ENCODE measurements at places on chromosomes 5 and 9. TPM values are rescaled to one million over a fixed set of nuclear protein-coding genes. Genes with fewer than 3 reads are reported as not detected.

GRCh38 chr9:116662646-116663310 is 24.3 kb upstream of the TRIM32 start:
- DNase-seq, result no peak
- no peak overlapping the region for H3K4me3 ChIP-seq
- H3K36me3 ChIP-seq, result no peaks in the 10 kb centered on the region
- H3K27ac ChIP-seq, result peak overlapping the region; percentile 74
- no peaks in the 10 kb centered on the region for H3K27me3 ChIP-seq
- H3K4me1 ChIP-seq, result no peaks in the 10 kb centered on the region

Gene TIFAB
- not detected for total RNA-seq

- no peak overlapping the region for H3K27ac ChIP-seq
- H3K4me3 ChIP-seq, result no peak overlapping the region
- no peaks in the 10 kb centered on the region for H3K36me3 ChIP-seq
- H3K4me1 ChIP-seq, result no peaks in the 10 kb centered on the region
- no peaks in the 10 kb centered on the region for H3K27me3 ChIP-seq
Observed at GRCh38 chr9:70789086-70789485, 332.3 kb downstream of the TRPM3 start.

DNA sequence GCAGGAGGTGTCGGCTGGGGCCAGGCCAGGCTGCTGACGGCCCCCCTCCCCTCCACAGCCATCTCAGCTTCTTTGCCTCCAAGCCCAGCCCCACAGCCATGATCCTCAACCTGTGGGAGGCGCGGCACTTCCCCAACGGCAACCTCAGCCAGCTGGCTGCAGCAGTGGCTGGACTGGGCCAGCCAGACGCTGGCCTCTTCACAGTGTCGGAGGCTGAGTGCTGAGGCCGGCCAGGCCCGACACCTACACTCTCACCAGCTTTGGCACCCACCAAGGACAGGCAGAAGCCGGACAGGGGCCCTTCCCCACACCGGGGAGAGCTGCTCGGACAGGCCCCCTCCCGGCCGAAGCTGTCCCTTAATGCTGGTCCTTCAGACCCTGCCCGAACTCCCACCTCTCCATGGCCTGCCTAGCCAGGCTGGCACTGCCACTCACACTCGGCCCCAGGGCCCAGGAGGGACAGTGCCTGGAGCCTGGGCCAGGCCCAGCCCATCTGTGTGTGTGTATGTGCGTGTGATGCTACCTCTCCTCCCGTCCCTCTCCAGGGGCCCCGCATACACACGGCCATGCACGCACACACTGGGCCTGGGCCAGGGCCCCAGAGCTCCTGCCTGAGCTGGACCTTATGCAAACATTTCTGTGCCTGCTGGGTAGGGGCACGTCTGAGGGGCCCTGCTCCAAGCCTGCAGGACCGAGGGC is 19.3 kb downstream of the HK3 start:
- H3K27me3 ChIP-seq, result no peaks in the 10 kb centered on the region
- H3K27ac ChIP-seq, result no peak overlapping the region

Gene ZMAT2
- total RNA-seq, result 36.1 TPM

DNA sequence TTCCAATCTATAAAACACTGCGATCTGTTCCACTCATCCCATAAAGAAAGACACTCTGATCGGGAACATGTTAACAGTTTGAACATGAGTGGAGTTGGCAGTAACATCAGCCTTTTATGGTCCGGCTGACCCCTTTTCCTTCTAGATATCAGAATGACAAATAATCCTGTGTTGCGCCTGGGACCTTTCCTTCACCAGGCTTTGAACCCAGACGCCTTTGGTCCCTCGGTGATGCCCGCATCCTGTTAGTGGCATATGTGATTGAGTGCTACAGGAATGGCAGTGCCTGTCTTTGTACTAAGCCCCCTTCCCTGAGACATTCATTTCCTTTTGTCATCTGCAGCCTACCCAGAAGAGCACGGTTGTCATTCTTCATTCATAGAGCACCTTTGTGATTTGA is 209.0 kb downstream of the PCSK5 start:
- H3K4me1 ChIP-seq, result no peaks in the 10 kb centered on the region
- H3K36me3 ChIP-seq, result peaks cover 4% of the 10 kb centered on the region
- H3K4me3 ChIP-seq, result no peak overlapping the region
- no peak for DNase-seq
- H3K27me3 ChIP-seq, result no peaks in the 10 kb centered on the region
- no peak overlapping the region for H3K27ac ChIP-seq

Gene SPINK5
- not detected for total RNA-seq

GRCh38 chr5:44713446-44713845 is 95.3 kb upstream of the MRPS30 start:
- H3K27me3 ChIP-seq, result no peaks in the 10 kb centered on the region
- H3K36me3 ChIP-seq, result no peaks in the 10 kb centered on the region
- no peak overlapping the region for H3K4me3 ChIP-seq
- no peak overlapping the region for H3K27ac ChIP-seq
- no peaks in the 10 kb centered on the region for H3K4me1 ChIP-seq

- H3K27me3 ChIP-seq, result no peaks in the 10 kb centered on the region
- H3K4me3 ChIP-seq, result no peak overlapping the region
- no peak for DNase-seq
- peaks cover 55% of the 10 kb centered on the region for H3K4me1 ChIP-seq
Observed at GRCh38 chr5:132471944-132472343, 18.6 kb downstream of the IRF1 start.

GRCh38 chr5:68345171-68345570 is 129.6 kb downstream of the PIK3R1 start:
- no peak overlapping the region for H3K4me3 ChIP-seq
- H3K4me1 ChIP-seq, result peaks cover 22% of the 10 kb centered on the region
- H3K36me3 ChIP-seq, result no peaks in the 10 kb centered on the region
- H3K27ac ChIP-seq, result no peak overlapping the region

DNA sequence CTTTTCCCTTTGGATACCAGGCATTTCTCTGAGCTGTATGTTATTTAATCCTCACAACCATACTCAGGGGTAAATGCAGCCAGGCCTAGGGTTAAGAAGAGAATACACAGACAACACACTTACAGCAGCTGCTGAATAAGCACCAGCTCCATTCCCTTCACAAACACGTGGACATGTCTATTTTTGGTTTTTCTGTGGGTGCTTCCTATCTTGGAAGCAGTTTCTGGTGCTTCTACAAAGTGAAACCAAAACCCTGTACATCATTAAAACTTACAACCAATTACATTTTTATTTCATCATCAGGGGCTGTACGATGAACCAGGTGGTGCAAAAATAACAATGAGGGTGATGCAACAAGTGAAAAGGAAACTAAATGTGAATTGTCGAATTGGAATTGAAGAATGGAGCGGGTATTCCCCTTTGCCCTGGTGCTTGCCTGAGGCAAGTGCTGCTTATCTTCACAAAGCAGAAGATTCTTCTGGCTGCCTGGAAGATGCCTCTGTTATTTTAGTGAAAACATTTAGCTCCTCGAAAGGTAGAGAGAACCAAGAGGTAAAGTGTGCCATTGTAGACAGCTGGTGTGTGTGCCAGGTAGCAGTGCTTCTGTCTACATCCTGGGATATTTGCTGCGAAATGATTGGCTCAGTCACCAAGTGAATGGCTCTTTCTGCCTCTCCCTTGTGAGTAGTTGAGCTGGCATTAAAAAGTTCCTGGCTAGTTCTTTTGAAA is 18.6 kb upstream of the IFNB1 start:
- H3K36me3 ChIP-seq, result no peaks in the 10 kb centered on the region
- H3K27me3 ChIP-seq, result no peaks in the 10 kb centered on the region
- H3K4me1 ChIP-seq, result peaks cover 20% of the 10 kb centered on the region
- H3K4me3 ChIP-seq, result peak overlapping the region; percentile 41
- peak; percentile 88 for DNase-seq
- H3K27ac ChIP-seq, result peak overlapping the region; percentile 76

Gene NUDT12
- 11.0 TPM for total RNA-seq

Gene GFI1B
- not detected for total RNA-seq

Gene TRIP13
- not detected for total RNA-seq

DNA sequence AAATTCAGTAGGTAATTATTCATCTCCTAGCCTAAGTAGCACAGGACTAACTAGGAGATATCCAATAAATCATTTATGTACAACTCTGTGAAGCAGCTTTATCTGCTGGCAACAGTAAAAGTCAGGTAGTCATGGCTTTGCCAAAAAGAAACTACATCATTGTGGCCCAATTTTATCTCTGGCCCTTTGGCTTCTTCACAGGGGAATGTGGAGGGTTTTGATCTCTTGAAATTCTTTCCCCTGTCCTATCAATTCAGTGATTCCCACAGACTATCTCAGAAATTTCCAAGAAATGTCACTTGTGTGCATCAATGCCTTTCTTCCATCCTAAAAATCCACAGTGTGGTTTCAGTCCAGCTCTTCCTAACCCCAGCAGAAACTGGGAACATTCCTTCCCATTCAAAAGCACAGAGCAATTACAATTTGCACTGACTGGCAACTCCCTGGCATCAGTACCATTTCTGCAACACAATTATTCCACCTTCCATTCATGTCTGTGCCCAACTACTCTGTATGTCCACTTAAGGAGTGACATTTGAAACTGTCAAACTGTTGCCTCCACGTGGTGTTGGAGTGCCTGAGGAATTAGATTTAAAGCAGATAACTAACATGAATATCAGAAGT is 6.6 kb downstream of the CDC14B start:
- no peak overlapping the region for H3K4me3 ChIP-seq
- no peaks in the 10 kb centered on the region for H3K36me3 ChIP-seq
- H3K27ac ChIP-seq, result peak overlapping the region; percentile 74
- H3K4me1 ChIP-seq, result peaks cover 16% of the 10 kb centered on the region
- no peak for DNase-seq

Gene DND1
- total RNA-seq, result not detected

Gene SHC3
- 2.8 TPM for total RNA-seq

DNA sequence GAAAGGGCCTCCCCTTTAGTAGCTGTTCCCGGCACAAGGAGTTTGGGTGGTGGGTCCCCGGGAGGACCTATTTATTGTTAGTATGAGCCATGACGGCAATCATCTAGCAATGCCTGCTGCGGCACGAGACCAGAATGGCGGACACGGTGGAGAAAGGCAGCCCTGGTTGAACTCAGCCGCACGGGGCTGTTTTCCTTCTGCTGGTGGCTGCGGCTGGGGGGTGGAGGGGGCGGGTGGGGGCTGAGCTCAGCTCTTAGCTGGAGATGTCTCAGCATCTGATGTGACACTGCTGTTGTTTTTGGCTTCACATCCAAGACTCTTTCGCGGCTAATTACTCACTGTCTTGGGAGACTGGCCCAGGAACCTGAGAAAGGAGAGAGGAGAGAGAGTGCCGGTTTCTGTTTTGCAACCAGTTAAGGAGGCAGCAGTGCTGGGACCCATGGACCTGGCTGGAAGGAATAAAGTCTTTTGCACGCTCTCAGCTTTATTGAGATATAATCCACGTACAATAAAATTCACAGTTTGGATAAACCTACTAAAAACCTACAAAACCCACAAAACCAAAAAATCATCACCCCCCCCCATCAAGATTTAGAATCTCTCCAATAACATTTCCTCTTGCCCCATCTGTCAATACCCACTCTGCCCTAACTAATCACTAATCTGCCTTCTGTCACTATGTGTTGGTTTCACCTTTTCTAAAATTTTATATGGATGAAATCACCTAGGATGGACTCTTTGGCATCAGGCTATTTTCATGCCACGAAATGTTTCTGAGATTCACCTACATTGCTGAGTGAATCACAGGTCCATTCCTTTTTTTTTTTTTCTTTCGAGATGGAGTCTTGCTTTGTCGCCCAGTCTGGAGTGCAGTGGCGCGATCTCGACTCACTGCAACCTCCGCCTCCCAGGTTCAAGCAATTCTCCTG is 81.8 kb upstream of the NEURL1B start:
- peak overlapping the region; percentile 82 for H3K27ac ChIP-seq
- H3K27me3 ChIP-seq, result no peaks in the 10 kb centered on the region
- H3K4me3 ChIP-seq, result peak overlapping the region; percentile 30

DNA sequence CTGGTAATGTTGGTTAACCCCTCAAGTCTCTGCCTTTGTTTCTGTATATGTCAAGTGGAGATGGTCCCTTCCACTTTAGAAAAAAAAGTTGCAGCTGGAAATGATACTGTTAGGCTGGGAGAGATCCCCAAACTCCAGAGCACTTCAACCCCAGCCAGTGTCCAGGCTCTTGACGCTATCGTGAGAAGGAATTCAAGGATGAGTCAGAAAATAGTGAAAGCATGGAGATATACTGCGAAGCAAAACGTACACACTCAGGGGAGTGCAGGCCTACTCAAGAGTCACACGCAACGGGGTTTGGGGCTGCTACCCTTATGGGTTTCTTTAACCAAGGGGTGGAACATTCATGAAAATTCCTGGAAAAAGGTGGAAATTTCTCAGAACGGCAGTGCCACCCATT is 24.9 kb downstream of the KCNV2 start:
- no peaks in the 10 kb centered on the region for H3K4me1 ChIP-seq
- no peak overlapping the region for H3K27ac ChIP-seq
- H3K4me3 ChIP-seq, result no peak overlapping the region
- H3K27me3 ChIP-seq, result no peaks in the 10 kb centered on the region

DNA sequence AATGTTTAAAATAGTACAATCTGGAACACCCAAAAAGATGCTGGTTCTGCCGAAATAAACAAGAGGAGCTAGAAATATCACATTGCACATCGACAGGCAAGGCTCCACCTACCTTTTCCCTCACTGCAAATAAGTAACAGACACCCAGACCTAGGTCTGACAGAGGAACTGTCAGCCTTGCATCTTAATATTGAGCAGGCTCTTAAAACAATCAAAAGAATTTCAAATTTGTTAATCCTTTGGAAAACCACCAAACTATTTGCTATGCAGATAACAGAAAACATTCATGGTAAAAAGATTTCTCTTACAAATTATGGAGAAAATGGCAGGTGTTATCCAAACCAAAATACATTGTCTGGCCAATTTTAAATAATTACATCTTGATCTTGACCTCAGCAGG is 71.3 kb downstream of the FRMD3 start:
- H3K4me3 ChIP-seq, result no peak overlapping the region
- no peak for DNase-seq
- peaks cover 17% of the 10 kb centered on the region for H3K4me1 ChIP-seq
- no peaks in the 10 kb centered on the region for H3K27me3 ChIP-seq
- H3K27ac ChIP-seq, result no peak overlapping the region
- H3K36me3 ChIP-seq, result no peaks in the 10 kb centered on the region
